ENCODE measurements at places on chromosomes 1 and 21.

DNA sequence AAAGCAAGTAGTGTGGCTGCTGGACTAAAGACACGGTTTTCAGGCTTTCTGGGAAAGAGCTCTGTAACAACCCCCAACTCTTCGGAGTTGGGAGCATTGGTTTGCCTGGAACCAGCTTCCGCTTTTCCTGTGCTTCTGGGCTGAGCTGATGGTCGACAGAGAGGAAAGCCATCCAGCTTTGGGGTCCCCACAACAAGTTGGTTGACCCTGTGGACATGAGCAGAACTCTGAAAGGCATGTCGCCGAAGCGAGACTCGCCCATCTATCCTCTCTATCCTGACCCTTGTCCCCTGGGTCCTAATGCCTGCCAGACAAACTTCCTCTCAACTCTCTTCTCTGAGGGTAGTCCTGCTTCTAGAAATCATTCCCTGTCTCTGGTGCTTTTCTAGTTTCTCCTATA lies 31.9 kb upstream of the FCGR2A start:
- peak; percentile 6 for DNase-seq

- no peak for DNase-seq
Observed at GRCh38 chr1:216379441-216379840, 43.8 kb downstream of the USH2A start.

DNA sequence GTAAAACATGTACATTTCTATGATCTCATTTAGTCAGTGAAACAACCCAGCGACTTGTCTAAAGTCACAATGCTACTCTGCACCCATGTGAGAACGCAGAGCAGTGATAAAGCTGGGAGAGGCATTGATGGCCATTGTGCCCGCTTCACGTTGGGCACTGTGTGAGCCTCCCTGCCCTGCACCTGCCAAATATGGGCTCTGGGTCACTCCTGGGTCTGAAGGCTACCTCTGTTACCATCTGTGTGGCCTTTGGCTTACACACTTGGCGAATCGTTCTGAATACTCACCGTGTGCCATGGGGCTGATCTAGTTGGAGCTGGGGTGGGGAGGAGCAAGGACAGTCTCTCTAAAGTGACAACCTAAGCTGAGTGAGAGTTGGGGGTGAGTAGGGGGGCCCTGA lies 29.9 kb downstream of the PCSK9 start:
- no peak for DNase-seq

GRCh38 chr1:111878649-111879048 lies 110.8 kb downstream of the KCND3 start:
- no peak for DNase-seq

DNA sequence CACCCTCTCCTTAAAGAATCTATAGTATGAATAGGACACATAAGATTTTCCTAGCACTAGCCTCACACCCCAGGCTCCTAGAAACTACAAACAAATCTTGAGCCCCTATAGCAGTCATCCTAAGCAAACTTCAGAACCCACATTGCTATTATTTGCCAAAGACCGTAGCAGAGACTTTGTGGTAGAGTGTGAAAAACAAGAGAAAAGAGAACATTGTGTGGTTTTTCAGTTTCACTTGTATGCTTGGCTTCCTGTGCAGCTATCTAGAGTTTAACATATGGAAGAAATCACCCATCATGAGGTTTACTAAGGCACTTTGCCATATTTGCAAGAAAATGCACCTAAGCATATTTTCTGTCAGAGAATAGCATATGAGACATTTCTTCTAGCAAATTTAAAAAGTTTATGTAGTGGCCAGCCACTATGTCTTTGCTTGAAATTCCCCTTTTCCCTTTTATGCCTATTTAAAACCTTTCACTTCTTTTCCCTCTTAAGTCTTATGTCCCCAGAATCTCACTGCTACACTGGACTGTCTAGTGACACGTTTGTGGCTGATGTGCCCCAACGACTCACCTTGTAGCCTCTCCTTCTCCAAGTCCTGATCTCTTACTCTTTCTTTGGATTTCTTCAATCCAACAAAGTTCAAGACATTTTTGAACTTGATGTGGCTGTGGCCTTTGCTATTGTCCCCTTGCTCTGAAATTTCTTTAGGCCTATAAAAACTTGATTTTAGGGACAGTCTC lies 25.6 kb downstream of the CCDC190 start:
- no peak for DNase-seq

GRCh38 chr1:179817789-179818188 lies 59.8 kb downstream of the TOR1AIP2 start:
- no peak for DNase-seq

DNA sequence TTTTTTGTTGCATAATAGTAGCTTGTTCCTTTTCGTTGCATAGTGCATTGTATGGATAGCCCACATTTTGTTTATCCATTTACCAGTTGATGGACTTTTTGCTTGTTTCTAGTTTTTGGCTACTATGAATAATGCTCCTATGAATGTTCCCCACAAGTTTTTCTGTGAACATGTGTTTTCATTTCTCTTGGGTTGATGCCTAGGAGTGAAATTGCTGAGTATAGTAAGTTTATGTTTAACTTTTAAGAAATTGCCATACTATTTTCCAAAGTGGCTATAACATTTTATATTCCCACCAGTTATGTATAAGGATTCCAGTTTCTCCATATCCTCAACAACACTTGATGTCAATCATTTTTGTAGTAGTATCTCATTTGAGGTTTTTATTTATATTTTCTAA lies 84.8 kb upstream of the CACYBP start:
- DNase-seq: no peak

- no peak for DNase-seq
Observed at GRCh38 chr1:9399510-9400424, 107.1 kb downstream of the SPSB1 start.

- peak; percentile 94 for DNase-seq
Observed at GRCh38 chr1:243496187-243496646, 240.4 kb downstream of the SDCCAG8 start.

DNA sequence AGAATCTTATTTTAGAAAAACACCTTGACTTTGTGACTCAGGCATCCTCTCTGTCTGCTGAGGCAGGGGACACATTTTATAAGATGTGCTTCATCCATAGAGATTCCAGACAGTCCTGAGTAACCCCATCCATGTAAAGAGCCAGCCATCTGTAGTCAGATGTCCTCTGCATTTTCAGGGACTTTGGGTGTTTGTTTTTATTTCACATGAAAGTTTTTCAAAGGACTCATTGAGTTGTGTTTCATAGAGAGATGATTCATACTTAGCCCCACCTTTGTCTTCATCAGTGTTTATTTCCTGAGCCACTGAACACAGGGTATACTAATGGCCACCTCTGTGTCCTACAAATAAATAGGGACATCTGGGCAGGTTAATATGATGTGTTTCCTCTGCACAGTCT lies 280.4 kb downstream of the CACNA1E start:
- no peak for DNase-seq

GRCh38 chr21:16046656-16047330 lies 317.0 kb downstream of the USP25 start:
- DNase-seq: no peak

- no peak for DNase-seq
Observed at GRCh38 chr1:226397955-226398636, 9.8 kb downstream of the PARP1 start.

DNA sequence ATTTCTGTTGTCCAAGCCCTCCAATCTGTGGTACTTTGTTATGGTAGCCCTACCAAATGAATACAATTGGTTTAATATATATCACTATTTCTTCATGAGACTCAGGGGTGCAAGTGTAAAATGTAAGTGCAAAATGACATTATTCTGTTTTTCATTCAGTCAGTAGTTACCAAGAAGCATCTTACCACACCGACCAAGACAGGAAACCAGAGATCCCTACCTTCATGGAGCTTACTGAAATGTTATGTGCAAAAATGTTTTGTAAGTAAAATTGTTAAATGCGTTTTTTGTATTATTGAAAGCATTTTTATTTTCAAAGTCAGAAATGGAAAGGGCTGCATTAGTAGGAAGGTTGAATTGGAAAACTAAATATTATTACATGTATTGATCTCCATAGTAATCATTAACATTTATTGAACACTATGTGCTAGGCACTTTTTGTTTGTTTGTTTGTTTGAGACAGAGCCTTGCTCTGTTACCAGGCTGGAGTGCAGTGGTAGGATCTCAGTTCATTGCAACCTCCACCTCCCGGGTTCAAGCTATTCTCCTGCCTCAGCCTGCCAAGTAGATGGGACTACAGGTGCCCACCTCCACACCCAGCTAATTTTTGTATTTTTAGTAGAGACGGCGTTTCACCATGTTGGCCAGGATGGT lies 166.8 kb downstream of the PTPRC start:
- DNase-seq: no peak

GRCh38 chr21:41941941-41942340 lies 11.9 kb downstream of the C2CD2 start:
- no peak for DNase-seq

GRCh38 chr1:42266253-42267135 lies 68.5 kb downstream of the FOXJ3 start:
- DNase-seq: no peak

GRCh38 chr1:61318319-61319125 lies 236.2 kb downstream of the NFIA start:
- no peak for DNase-seq

GRCh38 chr21:46151261-46151988 lies 4.0 kb downstream of the FTCD start:
- no peak for DNase-seq

DNA sequence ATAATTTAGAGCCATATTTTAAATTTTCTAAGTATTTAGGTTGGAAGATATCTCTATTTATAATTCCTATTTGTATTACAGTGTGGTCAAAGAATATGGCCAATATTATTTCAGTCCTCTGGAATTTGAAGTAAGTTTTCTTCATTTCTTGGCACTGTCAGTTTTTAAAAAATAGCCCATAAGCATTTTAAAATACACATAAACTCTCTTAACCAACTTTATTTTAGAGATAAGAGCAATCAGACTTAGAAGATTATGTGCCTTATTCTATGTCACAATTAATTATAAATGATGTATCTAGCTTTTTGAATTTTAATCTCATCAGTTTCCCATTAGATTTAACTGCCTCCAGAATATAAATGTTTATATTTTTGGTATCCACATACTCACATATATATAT lies 130.8 kb downstream of the USP25 start:
- DNase-seq: no peak

- DNase-seq: no peak
Observed at GRCh38 chr1:205545991-205546390, 41.5 kb downstream of the CDK18 start.

GRCh38 chr1:101242324-101243050 lies 5.7 kb downstream of the S1PR1 start:
- no peak for DNase-seq

- no peak for DNase-seq
Observed at GRCh38 chr1:11283151-11283550, 10.2 kb downstream of the UBIAD1 start.

GRCh38 chr1:110070282-110070669 lies 196 bp downstream of the ALX3 start:
- no peak for DNase-seq

DNA sequence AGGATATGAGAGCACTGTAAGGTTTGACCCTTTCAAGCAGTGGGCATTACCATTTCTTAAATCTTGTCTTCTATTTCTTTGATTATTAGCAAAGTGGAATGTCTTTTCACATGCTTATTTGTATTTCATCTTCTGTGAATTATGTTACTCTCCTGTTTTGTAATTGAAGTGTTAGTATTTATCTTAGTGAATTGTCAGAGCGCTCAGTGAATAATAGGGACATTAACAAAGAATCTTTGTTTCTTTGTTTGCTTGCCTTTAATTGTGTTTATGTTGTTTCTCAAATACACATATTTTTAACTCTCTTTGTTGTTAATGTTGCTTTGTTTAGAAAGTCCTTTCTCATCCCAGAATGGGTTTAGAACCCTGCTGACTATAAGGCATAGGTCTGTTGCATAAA lies 259.3 kb downstream of the RRAGC start:
- DNase-seq: no peak

DNA sequence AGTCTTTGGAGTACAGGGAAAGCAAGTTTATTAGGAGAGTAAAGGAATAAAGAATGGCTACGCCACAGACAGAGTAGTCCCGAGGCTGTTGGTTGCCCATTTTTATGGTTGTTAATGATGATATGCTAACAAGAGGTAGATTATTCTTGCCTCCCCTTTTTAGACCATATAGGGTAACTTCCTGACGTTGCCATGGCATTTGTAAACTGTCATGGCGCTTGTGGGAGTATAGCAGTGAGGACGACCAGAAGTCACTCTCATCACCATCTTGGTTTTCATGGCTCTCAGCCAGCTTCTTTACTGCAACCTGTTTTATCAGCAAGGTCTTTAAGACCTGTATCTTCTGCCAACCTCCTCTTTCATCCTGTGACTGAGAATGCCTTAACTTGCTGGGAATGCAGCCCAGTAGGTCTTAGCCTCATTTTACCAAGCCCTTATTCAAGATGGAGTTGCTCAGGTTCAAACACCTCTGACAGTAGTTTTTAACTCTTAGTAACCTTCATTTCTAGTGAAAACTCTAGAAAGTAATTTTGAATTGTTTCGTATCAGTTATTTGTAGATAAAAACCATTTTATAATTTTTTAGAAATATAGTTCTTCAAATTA lies 26.2 kb downstream of the TCP10L start:
- no peak for DNase-seq

DNA sequence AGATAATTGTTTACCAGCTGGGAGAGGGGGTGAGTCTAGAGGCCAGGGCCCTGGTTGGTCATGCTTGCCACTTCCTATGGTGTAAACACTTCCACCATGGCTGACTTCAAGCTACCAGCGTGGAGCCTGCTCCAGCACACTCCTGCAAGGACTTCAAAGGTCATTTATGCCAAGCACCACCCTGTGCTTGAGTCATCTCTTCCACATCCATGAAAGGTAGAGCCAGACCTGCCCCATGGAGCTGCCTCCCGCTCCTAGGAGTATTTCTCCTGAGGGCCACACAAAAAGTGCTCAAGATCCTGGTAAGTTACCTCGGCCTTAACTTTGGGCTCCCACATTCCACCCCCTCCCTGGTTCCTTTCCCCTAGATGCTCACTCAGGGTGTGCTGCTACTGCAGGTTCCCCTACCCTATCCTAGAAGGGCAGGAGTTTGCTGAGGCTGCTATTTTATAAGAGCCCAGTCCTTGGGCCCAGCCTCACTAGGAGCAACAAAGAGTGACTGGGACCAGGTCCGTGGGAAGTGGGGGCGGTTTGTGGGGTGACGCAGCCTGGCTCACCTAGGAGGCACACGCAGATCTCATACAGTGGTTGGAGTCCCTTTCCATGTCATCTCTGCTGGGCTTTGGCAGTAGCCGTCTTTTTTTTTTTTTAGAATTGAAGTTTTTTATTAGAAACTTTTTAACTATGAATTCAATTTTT lies 2.4 kb downstream of the RAB7B start:
- no peak for DNase-seq

DNA sequence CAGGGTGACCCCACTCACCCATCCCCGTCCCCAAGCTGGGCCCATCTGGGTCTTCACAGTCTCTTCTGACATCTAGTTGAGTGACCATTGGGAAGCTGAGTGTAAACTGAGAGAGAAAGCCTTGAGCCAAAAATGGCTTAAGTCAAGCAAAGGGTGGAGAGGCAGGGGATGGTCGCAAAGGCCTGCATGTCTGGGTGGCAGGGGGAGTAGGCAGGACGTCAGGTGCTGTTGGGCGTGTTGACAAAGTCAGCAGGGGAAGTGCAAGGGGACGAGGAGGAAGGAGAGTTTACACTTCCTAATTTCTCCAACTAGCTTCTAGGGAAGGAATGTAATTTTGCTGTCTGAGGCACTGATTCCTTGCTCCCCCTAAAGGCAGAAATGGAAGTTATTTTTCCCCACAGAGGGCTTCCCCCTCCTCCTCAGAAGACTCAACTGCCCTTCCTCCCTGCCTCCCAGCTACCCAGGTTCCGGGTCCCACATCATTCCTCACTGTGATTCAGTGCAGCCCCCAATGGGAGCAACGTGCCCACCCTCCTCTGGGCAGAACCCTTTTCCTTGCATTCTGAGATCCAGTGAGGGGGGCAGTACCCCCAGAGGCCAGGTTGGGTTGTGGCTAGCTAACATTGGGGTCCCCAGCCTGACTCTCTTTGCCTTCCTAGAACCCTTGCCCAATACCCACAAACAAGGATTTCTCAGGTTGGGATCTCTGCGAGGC lies 1.2 kb upstream of the ADORA1 start:
- no peak for DNase-seq
